ENCODE measurements at places on chromosomes 6 and 20.

GRCh38 chr6:161435748-161436070, 161.8 kb upstream of the AGPAT4 start:
- no peak for DNase-seq

- DNase-seq, result no peak
These were observed 164.9 kb upstream of the EPHA7 start for GRCh38 chr6:93584300-93584699.

DNA sequence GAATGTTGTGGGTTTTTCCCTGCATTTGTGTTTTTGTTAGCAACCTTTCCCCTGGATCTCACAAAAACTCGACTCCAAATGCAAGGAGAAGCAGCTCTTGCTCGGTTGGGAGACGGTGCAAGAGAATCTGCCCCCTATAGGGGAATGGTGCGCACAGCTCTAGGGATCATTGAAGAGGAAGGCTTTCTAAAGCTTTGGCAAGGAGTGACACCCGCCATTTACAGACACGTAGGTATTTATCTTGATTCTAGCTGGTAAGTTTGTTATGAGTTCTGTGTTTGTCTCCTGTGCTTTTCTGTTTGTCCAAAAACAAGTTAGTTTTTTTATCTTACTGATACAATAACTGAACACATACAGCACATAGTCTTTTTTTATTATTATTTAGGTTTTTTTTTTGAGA, 3.0 kb downstream of the SLC25A27 start:
- DNase-seq, result no peak

DNA sequence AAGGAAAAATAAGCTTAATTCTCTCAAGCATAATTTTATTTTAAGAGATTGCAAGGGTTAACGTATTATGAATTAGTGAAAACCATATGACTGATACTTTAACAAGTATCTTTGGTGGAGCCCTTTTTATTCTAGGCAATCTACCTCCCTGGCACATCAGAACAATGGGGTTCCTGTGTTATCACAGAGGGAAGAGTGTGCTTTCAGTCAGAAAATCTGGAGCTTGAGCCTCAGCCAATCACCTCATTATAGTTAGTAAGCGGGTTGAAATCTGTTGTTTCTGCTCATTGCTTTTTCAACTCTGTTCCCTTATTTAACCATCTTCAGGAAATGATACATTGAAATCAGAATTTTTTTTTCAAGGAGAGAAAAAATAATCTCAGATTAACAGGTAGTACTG, 391 bp downstream of the ADGRF1 start:
- no peak for DNase-seq

DNA sequence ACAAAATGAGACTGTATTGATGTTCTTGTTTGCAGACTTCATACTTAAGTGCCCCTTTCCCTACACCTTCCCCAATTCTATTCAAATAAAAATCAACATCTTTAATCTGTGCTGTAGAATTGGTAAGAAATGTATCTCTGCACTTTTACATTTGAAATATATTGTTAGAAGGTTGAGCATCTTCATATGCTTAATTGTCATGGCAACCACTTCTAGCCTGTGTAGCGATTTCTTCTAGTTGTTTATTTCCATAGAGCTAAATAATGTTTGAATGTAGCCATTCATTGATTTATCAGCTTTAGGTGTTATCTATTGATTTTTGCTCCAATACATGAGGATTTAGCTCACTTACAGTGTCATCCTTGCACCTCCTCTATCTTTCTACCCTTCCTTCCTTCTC, 37.7 kb upstream of the ZNFX1 start:
- no peak for DNase-seq

GRCh38 chr20:62042025-62042820, 23.5 kb downstream of the TAF4 start:
- no peak for DNase-seq

DNA sequence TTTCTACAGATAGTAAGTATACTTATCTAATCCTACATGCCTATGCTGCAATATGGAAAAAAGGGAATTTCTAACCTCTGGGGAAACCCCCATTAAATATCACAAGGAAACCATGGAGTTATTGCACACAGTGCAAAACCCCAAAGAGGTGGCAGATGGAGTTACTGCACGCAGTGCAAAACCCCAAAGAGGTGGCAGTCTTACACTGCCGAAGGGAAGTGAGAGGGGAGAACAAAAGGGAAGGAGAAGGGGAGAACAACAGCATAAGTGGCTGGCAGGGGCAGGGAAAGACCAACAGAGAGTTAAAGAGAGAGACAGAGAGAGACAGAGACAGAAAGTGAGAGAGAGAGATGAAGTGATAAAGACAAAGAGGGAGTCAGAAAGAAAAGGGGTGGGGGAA, 43.8 kb upstream of the EIF2S2 start:
- DNase-seq, result no peak

- DNase-seq, result no peak
These were observed 80.6 kb downstream of the ADGB start for GRCh38 chr6:146679386-146679785.

DNA sequence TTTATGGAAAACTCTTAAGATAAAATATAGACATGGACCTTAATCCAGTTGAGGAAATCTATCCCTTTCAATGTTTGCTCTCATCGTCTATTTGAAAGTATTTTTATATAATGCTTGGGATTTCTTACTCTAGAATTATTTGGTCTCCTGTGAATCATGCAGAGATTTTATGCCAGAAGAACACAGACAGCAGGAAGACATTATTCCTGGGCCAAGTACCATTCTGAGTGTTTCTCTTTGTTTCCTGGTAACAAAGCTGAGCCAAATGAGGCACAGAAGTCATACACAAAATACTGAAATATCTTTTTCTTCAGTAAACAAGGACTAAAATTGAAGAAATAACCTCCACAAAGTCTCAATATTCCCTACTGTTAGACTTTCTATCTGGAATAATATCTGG, 538.2 kb upstream of the EYS start:
- no peak for DNase-seq

DNA sequence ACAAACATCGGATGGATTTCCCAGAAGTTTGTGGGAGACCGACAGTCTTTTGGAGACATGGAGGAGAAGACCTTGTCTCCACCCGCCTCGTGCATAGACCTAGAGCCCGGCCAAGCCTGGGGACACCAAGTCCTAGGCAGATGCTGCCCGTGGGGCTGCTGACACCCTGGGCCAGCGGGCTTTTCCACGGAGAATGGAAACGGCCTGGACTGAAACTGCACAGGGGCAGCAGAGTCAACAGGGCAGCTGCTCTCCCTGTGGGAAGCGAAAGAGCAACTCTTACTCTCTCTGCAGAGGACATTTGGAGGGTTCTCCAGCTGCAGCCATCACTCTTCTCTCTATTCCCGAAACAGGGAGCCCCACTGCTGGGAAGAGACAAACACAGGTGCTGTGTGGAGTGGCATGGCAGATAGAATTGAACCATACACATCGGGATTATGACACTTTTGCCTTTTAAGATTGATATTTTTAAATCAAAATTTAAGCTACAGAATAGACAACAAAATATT, 401.2 kb downstream of the THBS2 start:
- DNase-seq, result no peak

GRCh38 chr20:17558154-17558940, 11.5 kb upstream of the DSTN start:
- DNase-seq, result peak; percentile 83

GRCh38 chr6:151900256-151900655, 92.8 kb downstream of the ESR1 start:
- no peak for DNase-seq

DNA sequence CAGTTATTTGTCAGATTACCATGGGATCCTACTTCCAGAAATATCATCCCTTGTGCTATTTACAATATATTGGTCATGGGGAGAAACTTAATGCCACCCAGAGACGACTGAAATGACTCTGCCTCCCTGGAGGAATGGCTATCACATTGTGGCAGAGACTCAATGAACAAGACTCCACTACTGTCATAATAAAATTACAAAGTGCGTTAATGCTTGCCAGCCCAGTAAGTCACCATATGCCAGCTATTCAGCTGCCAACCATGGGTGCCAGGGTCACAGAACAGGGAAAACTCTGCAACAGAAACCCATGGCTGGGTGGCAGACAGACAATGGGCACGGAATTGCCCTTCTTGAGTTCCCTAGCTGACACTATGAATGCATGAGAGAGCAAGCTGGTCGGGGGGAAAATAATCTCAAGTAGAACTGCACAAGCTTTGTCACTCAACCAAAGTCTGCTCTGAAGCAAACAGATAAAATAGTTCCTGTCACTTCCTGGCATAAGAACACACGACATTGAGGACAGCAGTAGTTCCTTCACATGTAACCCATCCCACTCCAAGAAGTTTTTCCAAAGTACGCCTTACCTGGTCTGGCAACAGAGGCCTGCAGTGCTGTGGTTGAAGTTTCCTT, 32.1 kb downstream of the TP53INP2 start:
- DNase-seq, result no peak

DNA sequence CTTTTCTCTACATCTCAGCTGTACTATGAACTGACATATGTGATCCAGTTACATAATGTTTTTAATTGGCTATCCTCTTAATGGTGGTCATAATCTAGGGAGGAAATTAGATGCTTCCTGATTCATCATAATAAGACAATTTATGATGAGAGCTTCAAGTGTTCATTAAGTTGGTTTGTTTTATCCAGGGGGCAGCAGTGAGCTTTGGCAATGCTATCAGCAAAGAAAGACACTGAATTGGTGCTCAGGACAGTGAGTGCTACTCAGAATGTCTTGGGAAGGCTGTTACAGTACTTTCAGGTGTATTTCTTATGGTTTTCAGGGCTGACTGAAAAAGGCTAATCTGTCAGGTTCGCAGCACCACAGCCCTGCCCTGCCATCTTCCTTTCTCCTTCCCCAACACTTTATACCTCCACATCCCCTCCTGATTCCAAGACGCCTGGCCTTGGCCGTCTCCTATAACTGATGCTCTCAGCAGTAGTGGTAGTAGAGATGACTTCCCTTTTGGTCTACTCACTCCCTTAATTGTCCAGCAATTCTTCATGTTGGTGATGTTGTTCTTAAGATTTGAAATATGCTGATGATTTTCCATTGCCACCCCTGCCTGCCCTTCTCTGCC, 67.0 kb upstream of the TNFAIP3 start:
- DNase-seq, result no peak

- DNase-seq, result no peak
These were observed 99.7 kb downstream of the TULP4 start for GRCh38 chr6:158411998-158412397.

DNA sequence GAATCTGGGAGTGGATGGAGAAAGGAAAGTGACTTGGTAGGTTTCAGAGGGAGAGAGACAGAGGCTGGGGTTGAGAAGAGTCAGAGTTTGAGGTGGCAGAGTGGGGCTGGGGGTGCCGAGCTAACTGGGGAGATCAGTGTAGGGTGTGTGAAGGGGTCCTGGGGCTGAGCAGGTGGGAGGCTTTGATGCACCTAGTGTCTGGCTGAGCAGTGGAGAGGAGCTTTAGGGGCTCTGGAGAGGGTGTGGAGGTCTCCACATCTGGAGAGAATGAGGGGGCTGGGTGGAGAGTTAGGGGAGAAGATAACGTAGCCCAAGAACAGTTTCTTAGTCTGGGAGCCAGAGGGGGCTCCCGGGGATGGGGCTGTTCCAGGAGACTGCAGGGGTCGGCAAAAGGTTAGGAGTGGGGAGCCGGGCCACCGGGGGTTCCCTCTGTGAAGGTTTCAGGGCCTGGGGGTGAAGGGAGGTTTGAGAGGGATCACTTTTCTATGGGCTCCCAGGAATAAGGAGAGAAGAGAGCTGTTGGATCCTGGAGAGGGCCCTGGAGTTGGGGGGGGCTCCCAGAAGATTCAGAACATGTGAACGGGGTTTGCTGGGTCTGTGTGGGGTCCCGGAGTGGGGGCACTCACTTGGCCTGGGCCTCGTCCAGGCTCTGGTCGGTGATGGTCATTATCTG, 797 bp downstream of the PBX2 start:
- DNase-seq, result no peak

GRCh38 chr20:11076434-11077105, 402.8 kb upstream of the JAG1 start:
- no peak for DNase-seq
